Heart left ventricle (tissue), 16 donors: ENCODE measurements at places on chromosomes 1 and 21. TPM values are rescaled to one million over a fixed set of nuclear protein-coding genes. Genes with fewer than 3 reads are reported as not detected.

DNA sequence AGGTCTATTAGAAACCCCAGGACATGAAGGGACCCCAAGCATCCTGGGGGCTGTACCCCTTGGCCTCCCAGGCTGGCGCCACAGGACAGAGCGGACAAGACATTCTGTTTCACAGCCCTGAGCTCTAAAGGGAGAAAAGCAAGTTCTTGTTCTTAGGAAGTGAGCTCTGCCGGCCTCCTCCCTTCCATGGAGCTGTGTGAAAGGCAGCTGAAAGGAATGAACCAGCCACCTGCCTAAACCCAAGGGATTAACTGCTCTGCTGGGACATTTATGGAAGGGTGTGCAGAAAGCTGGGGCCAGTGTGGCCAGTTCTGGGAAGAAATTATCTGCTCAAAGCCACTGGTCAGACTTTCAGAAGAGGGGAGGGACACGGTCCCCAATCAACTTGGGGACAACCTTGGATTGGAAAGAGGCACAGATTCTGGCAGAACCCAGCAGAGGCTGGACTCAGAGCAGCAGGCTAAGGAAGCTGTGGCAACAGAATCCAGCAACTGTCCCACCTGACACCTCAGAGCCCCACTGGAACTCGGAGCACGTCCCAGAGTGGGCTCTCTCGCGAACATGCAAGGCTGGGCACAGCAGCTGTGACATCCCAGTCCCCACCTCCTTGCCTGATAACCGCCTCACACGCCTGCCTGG lies 2.1 kb downstream of the KLHL21 start:
- no peak for DNase-seq

DNA sequence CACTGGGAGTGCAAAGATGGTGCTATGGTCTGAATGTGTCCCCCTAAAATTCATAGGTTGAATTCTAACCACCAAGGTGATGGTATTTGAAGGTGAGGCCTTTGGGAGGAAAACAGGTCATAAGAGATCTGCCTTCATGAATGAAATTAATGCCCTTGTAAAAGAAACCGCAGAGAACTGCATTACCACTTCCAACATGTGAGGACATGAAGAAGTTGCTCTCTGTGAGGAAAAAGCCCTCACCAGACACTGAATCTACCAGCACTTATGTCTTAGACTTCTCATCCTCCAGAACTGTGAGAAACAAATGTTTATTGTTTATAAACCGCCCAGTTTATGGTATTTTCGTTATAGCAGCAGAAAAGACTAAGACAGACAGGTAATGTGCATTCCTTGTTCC lies 224.7 kb upstream of the C1orf87 start:
- no peak for DNase-seq

GRCh38 chr1:80075351-80075750 lies 1068.8 kb upstream of the ADGRL4 start:
- DNase-seq: no peak

GRCh38 chr1:116755066-116755465 lies 836 bp downstream of the CD2 start:
- DNase-seq: no peak

GRCh38 chr21:45295576-45296365 lies 8.1 kb upstream of the POFUT2 start:
- DNase-seq: no peak

DNA sequence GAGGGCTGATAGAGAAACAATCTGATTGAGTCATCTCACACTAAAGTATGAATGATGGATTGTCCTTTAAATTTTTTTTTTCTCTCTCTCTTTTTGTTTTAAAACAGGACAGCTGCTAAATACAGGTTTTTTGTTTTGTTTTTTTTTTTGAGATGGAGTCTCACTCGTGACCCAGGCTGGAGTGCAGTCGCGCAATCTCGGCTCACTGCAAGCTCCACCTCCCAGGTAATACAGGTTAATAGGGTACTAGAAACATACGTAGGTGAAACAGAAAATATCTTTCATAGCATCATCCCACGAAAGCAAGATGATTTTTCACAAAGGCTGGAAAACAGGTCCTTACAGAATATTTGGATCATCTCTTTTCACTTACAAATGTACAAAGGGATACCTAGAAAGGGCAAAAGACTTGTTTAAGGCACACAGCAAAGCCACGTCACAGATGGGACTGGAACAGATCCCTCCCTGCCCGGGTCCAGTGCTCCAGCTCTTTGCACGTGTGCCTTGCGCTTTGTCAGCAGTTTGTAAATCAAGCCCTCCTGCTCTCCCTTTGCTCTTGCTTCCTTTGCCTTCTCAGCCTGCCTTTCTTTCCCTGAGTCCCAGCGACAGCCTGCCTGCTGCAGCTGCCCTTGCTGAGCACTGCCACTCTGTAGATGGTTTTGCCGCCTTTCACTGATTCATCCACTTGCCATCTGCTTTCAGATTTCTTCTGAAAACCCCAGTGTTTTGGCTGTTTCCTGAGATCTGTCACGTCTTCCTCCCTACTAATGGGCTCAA lies 171.3 kb upstream of the BEND5 start:
- no peak for DNase-seq

GRCh38 chr1:1114431-1114830 lies 1.5 kb downstream of the C1orf159 start:
- DNase-seq: no peak

DNA sequence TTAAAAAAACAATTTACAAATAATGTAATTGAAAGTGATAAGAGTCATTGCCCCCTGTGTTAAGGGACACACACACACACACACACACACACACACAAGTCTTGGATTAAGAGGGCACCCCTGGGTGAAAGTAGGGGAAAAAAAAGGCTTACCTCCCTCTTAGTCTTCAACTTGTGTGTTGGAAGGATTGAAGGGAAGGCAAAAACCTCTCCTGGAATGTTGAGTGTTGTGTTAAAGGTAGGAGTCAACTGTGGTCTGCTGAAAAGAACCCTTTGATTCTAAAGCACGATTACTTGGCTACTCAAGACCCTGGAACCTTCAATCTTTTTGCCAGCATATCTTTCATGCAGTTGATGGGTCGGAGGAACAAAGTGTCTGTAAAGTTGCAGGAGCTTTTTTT lies 6.4 kb downstream of the PBX1 start:
- no peak for DNase-seq

- peak; percentile 28 for DNase-seq
Observed at GRCh38 chr1:206496131-206496793, 11.1 kb upstream of the RASSF5 start.

DNA sequence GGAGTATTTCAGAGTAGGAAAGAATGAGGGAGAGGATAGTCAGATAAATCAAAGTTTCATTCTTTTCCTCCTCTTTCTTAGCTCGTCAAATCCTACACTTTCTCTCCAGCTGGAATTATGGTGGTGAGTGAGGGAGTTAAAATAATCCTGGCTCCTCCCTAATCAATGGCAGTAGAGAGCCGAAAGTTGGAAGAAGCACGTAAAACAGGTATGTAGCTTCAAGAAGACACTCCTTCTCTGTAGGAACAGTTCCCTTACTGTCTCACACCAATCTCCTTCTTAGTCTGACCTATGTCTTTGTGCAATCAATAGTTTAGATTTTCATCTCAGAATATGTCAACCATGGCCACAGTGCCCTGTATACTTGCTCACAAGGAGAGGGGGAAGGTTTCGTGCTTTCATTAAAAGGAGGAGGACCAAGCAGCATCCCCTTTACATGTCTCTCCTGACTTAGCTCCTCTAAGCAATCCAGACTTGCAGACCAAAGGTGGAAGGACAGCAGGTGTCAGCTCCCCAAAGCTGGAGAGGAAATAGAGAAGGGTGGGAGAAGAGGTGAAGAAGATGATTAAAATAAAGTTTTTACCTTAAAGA lies 878 bp downstream of the MINDY1 start:
- no peak for DNase-seq

DNA sequence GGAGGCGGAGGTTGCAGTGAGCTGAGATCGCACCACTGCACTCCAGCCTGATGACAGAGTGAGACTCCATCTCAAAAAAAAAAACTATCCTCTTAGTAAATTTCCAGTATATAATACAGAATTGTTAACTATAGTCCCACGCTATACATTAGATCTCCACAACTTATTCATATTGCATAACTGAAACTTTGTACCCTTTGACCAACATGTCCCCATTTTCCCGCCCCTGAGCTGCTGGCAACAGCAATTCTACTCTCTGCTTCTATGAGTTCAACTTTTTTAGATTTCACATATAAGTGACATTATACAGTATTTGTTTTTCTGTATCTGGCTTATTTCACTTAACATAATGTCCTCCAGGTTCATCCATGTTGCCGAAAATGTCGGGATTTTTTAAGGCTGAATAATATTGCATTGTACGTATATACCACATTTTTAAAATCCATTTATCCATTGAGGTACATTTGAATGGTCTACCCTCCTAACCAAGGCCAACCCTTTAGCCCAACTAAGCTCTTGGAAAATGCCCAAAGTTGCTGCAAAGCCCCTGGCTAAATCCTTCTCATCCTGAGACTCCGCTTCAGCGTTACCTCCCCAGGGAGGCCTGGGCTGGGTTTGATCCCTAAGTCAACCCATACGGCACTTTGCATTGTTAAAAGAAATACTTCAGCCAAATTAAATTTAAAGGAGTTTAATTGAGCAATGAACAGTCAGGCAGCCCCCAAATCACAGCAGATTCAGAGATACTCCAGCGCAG lies 34.2 kb downstream of the NEK2 start:
- DNase-seq: no peak

DNA sequence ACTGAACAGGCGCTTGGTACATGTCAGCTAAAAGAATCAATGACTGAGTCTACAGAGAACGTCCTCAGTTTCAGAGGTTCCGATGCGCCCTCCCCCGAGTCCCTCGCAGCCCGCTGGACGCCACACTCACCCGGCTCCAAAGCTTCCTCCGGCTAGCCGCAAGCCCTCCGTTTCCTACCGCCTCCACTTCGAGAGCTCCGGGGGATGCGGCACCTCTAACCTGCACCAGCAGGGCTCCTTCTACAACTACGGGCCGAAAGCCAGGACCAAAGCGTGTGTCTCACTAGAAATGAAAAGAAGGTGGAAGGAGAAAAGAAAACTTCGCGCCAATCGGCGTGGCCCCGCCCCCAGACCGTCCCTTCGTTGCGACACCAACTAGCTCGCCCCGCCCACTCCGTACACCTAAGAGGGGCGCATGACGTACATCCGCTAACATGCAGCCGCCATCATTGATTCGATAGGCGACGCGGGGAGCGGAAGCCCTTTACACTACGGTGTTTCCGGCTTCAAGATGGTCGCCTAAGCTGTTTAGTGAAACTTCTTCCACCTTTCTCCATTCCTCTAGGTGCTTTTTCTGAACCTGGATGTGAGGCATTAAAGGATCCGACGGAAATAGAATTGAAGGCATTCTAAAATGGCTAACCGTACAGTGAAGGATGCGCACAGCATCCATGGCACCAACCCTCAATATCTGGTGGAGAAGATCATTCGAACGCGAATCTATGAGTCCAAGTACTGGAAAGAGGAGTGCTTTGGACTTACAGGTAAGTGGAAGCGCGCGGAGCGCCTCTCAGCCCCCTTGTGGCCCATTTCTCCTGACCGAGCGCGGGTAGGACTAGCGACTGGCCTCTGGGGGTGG lies at the start of the genes ORC1 and PRPF38A:
Gene ORC1 (minus strand): TSS at position 308 of the 859 bp plus-strand sequence. CDS start 2,200 bp downstream, outside the sequence.
Gene PRPF38A (plus strand): TSS at position 487 of the 859 bp plus-strand sequence. CDS start 148 bp downstream, at position 635.
- DNase-seq: peak; percentile 96

GRCh38 chr1:173409613-173410012 lies 67.5 kb upstream of the PRDX6 start:
- DNase-seq: peak; percentile 56

- peak; percentile 85 for DNase-seq
Observed at GRCh38 chr1:206012086-206012859, 9.1 kb upstream of the RAB7B start.

GRCh38 chr1:206784471-206784903 lies 12.2 kb upstream of the IL10 start:
- DNase-seq: no peak

DNA sequence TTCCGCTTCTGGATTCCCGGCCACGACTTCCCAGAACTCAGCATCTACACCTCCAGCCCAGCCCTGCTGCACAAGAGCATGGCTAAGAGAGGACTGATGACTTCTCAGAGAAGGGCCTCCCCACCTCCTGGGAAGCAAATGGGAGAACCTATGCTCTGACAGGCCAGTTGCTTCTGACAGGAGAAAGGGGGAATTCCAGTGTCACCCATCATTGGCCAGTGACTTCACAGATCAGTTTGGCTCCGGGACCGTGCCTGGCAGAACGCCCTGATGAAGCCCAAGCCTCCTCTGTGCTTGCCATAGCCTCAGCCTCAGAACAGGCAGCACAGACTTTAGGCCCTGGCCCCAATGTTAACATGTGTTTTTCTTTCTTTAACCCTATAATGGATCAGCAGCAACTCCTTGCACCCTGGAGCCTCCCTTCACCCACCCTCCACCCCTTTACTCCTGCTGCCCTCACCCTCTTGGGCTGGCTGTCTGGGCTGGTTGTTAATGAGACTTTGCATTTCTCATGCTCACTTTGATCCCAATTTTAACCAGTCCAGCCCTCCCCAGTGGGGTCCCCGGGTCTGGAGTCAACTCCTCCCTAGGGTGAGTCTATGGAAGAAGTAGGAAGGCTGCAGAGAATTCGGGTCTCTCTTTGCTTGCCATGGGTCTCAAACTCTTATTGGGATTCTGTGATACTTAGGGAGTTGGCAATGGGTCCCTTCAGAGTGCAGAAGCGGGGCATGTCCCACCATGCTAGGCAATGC lies 42.7 kb upstream of the SLC30A1 start:
- no peak for DNase-seq

DNA sequence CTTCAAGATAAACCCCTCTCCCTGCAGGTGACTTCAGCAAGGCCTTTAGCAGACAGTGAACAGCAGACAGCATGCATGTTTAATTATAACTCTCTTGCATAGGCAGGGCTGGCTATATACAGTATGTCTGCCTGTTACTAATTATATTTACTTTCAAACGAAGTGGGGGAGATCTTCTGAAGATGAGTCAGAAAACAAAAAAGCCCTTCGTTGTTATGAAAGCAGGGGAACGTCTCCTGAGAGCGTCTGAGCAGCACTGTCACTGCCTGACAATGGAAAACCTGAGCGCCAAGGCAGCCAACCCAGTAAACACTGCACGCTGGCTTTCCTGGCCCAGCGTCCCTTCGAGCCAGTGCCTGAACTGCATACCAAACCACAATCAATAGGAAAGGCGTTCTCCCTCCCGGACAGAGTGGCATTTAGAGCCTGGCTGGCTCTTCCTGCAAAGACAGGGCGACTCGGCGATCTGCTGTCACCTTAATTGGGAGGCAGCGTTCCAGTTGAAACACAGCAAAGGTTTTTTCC lies 54.1 kb downstream of the TOMM20 start:
- peak; percentile 66 for DNase-seq

B3GALT6 gene
- total RNA-seq: 11.2 TPM

SHISA4 gene
- 120 TPM for total RNA-seq

OR2T2 gene
- not detected for total RNA-seq

SLC44A3 gene
- total RNA-seq: 2.9 TPM

CTSS gene
- 16.9 TPM for total RNA-seq

NVL gene
- total RNA-seq: 8.3 TPM

CLSTN1 gene
- 79.4 TPM for total RNA-seq

FCRL5 gene
- total RNA-seq: not detected

GADD45A gene
- 44.9 TPM for total RNA-seq

C8A gene
- not detected for total RNA-seq

GNAT2 gene
- not detected for total RNA-seq

ANKRD13C gene
- total RNA-seq: 8.5 TPM

CLIC4 gene
- total RNA-seq: 280 TPM

S100A14 gene
- total RNA-seq: 6.1 TPM

TSPEAR gene
- total RNA-seq: 1.0 TPM

HEYL gene
- 9.1 TPM for total RNA-seq
